ENCODE measurements at places on chromosomes 3 and 15.

GRCh38 chr3:4507024-4507596 is 14.0 kb downstream of the ITPR1 start:
- peaks cover 98% of the 10 kb centered on the region for H3K4me1 ChIP-seq
- peak overlapping the region; percentile 64 for H3K4me3 ChIP-seq
- DNase-seq: no peak
- peaks cover 30% of the 10 kb centered on the region for H3K36me3 ChIP-seq
- no peaks in the 10 kb centered on the region for H3K27me3 ChIP-seq
- peak overlapping the region; percentile 87 for H3K27ac ChIP-seq

DNA sequence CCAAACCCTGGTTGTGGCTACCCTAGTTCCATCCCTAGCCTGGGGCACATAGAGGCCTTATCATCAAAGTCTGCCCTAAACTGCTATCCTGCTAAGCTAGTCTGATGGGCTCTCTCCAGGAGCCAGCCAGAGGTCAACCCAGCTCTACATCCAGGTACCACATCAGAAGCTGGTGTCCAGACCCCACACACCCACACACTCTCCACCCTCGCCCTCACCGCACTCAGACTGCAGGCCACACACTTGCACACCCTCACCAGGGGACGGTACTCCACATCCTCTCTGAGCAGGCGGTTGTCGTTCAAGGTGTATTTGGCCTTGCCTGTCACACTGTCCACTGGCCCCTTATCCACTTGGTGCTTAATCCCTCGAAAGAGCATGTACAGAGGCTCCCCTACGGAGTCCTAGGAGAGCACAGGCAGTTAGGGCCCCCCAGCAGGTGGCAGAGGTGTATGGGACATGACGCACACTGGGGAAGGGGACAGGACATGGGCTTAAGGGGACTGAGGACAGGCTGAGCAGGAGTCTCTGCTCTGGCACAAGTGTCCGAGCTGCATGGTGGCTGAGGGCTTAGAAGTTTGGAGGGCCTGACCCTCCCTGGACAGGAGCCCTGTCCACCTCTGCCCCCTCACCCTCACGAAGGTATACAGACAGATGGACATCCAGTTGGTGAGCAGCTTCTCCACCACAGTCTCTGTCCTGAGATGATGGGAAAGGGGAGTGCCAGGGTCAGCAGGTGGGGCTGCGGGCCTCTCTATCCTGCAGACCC is 18.1 kb downstream of the PLXNB1 start:
- no peaks in the 10 kb centered on the region for H3K4me1 ChIP-seq
- H3K4me3 ChIP-seq: no peak overlapping the region
- H3K27me3 ChIP-seq: no peaks in the 10 kb centered on the region
- no peak for DNase-seq
- no peak overlapping the region for H3K27ac ChIP-seq
- no peaks in the 10 kb centered on the region for H3K36me3 ChIP-seq

GRCh38 chr3:81554801-81555200 is 206.6 kb downstream of the GBE1 start:
- DNase-seq: no peak
- no peaks in the 10 kb centered on the region for H3K27me3 ChIP-seq
- H3K27ac ChIP-seq: no peak overlapping the region

GRCh38 chr3:184716622-184717398 is 4.9 kb upstream of the MAGEF1 start:
- H3K36me3 ChIP-seq: no peaks in the 10 kb centered on the region
- peaks cover 11% of the 10 kb centered on the region for H3K4me1 ChIP-seq
- no peak overlapping the region for H3K4me3 ChIP-seq

DNA sequence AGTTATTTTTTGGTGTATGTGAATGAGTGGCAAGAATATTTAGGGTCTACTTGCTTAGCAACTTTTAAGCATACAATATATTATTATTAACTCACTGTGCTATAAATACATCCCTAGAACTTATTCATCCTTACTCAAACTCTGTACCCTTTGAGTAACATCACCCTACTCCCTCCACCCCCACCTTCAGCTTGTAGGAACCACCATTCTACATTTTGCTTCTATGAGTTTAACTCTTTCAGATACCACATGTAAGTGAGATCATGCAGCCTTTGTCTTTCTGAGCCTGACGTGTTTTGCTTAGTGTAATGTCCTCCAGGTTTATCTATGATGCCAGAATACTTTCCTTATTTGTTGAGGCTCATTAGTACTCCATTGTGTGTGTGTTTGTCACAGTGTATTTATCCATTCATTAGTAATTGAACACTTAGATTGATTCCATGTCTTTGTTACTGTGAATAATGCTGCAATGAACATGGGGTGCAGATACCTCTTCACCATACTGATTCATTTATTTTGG is 526.9 kb downstream of the PYDC2 start:
- no peak for DNase-seq
- peaks cover 2% of the 10 kb centered on the region for H3K27me3 ChIP-seq
- H3K4me3 ChIP-seq: no peak overlapping the region
- peaks cover 3% of the 10 kb centered on the region for H3K4me1 ChIP-seq
- H3K36me3 ChIP-seq: no peaks in the 10 kb centered on the region
- no peak overlapping the region for H3K27ac ChIP-seq

- H3K4me3 ChIP-seq: no peak overlapping the region
- peaks cover 3% of the 10 kb centered on the region for H3K4me1 ChIP-seq
- H3K36me3 ChIP-seq: peaks cover 7% of the 10 kb centered on the region
- no peak for DNase-seq
- peaks cover 8% of the 10 kb centered on the region for H3K27me3 ChIP-seq
- H3K27ac ChIP-seq: no peak overlapping the region
Observed at GRCh38 chr3:13305623-13306022, 114.5 kb downstream of the NUP210 start.

- H3K27ac ChIP-seq: no peak overlapping the region
- no peak overlapping the region for H3K4me3 ChIP-seq
- H3K36me3 ChIP-seq: no peaks in the 10 kb centered on the region
- peaks cover 18% of the 10 kb centered on the region for H3K27me3 ChIP-seq
- DNase-seq: no peak
Observed at GRCh38 chr3:37753428-37753827, 108.3 kb upstream of the CTDSPL start.

- no peaks in the 10 kb centered on the region for H3K4me1 ChIP-seq
- DNase-seq: no peak
- no peaks in the 10 kb centered on the region for H3K36me3 ChIP-seq
- H3K4me3 ChIP-seq: no peak overlapping the region
- no peak overlapping the region for H3K27ac ChIP-seq
Observed at GRCh38 chr3:62361824-62362223, 11.5 kb downstream of the FEZF2 start.

DNA sequence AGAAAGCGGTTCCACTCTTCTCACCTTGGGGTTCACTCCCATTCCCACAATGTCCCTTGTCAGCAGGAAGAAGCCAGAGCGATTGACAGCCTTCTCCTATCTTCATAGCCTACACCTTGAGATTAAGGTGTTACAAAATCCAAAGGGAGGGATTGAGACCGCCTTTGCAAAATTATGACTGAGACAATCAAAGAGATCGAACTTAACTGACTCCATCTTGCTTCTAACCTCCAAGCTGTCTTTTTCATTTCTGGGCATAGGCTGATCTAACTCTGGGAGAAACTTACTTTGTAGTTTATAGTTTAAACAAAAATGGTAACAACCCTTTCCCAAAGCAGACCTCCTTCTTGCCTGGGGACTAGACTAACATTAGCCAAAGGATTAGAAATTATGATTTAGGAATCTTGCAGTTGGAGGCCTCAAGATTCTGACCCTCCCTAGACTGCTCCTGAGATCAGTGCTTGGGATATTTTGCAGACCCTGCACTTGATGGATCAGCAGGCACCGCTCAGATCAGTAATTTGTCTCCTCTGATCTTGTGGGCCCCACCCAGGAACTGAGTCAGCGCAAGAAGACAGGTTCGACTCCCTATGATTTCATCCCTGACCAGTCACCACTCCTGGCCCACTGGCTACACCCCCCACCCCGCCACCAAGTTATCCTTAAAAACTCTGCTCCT is 40.0 kb downstream of the PAQR5 start:
- no peak overlapping the region for H3K4me3 ChIP-seq
- H3K27ac ChIP-seq: no peak overlapping the region
- no peaks in the 10 kb centered on the region for H3K27me3 ChIP-seq
- DNase-seq: no peak
- H3K4me1 ChIP-seq: no peaks in the 10 kb centered on the region

GRCh38 chr15:57647071-57647790 is 55.5 kb downstream of the MYZAP start:
- H3K27me3 ChIP-seq: no peaks in the 10 kb centered on the region
- H3K36me3 ChIP-seq: peaks cover 2% of the 10 kb centered on the region
- no peak overlapping the region for H3K4me3 ChIP-seq

DNA sequence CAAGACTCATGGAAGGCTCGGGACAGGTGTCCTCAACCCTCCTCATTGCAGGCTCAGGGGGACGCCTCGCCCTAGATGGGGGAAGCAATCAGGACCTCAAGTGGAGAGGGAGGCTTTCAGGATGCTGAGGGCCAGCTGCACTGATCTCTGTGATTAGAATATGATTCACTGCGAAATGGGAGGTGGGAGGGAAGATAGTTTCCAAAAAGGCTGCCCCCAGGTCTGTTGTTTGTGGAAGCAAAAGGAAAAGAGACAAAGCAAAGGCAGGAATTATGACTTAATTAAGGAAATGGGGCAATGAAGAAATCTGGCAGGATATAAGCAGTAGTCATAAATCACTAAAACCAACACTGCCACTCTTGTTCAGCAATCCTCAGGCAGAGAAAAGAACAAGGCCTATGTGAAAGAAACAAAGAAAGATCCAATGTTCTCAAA is 85.6 kb upstream of the ABHD17C start:
- H3K27ac ChIP-seq: no peak overlapping the region
- DNase-seq: no peak
- H3K36me3 ChIP-seq: no peaks in the 10 kb centered on the region
- H3K4me3 ChIP-seq: no peak overlapping the region

DNA sequence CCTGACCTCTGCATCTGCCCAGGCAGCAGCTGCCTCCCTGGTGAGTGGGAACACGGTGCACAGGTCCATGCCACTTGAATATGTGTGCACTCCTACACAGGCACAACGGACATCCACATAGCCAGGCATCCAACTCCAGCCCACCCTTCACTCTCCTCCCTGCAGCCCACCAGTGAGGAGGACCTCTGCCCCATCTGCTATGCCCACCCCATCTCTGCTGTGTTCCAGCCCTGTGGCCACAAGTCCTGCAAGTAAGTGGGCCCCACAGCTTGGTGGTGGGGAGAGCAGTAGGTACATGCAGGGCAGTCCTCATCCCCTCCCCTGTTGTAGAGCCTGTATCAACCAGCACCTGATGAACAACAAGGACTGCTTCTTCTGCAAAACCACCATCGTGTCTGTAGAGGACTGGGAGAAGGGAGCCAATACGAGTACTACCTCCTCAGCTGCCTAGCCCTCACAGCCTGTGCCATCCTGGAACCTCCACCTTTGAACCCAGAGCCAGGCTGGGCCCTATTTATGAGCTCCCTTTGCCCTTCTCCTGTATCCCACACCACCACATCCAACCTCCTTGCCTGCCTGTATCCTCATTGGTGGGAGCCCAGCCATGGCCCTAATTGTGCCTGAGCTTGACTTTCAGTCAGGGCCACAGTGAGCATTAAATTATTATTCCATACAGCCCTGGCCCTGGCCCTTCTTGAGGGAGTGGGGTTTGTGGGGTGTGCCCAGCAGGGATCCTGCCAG is 1.5 kb upstream of the AMIGO3 start:
- peaks cover 49% of the 10 kb centered on the region for H3K4me1 ChIP-seq
- no peaks in the 10 kb centered on the region for H3K27me3 ChIP-seq
- H3K27ac ChIP-seq: peak overlapping the region; percentile 44
- DNase-seq: no peak
- H3K4me3 ChIP-seq: peak overlapping the region; percentile 28

DNA sequence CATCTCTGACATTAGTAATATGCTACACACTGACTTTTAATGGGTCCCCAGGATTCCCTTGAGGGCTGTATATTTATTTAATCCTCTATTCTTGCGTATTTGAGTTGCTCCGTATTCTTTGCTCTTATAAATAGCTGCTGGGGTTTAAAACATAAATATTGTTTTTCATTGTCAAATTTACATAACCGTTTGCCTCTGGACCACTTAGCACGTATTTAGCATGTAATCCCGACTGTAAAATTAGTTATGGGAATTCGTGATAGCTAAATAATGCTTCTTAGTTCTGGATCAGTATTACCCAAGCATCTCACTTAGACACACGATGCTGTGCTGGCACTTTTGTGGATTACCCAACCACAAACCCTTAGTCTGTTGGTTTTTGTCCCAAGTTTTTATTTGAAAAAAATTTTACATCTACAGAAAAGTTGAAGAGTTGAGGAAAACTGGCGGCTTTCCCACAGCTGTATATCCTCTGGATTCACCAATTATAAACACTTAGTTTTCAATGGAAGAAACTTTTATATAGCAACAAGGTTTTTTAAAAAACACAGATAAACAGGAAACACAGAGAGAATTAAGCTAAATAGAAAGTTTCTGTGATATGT is 296.8 kb upstream of the TPM1 start:
- no peak overlapping the region for H3K4me3 ChIP-seq
- no peaks in the 10 kb centered on the region for H3K36me3 ChIP-seq

- no peaks in the 10 kb centered on the region for H3K4me1 ChIP-seq
- DNase-seq: no peak
- H3K36me3 ChIP-seq: no peaks in the 10 kb centered on the region
- no peaks in the 10 kb centered on the region for H3K27me3 ChIP-seq
- no peak overlapping the region for H3K4me3 ChIP-seq
- no peak overlapping the region for H3K27ac ChIP-seq
Observed at GRCh38 chr3:69948246-69948862, 51.2 kb upstream of the SAMMSON start.

GRCh38 chr15:39413558-39413957 is 167.3 kb upstream of the THBS1 start:
- H3K27ac ChIP-seq: no peak overlapping the region
- H3K36me3 ChIP-seq: no peaks in the 10 kb centered on the region
- no peak for DNase-seq

- no peak overlapping the region for H3K4me3 ChIP-seq
- no peak overlapping the region for H3K27ac ChIP-seq
- DNase-seq: no peak
- no peaks in the 10 kb centered on the region for H3K36me3 ChIP-seq
Observed at GRCh38 chr3:185656321-185656840, 70.3 kb downstream of the SENP2 start.

GRCh38 chr15:86969364-86969763 is 889.7 kb downstream of the AGBL1 start:
- H3K4me1 ChIP-seq: no peaks in the 10 kb centered on the region
- H3K36me3 ChIP-seq: no peaks in the 10 kb centered on the region
- no peak for DNase-seq
- H3K27ac ChIP-seq: no peak overlapping the region
- H3K4me3 ChIP-seq: no peak overlapping the region

DNA sequence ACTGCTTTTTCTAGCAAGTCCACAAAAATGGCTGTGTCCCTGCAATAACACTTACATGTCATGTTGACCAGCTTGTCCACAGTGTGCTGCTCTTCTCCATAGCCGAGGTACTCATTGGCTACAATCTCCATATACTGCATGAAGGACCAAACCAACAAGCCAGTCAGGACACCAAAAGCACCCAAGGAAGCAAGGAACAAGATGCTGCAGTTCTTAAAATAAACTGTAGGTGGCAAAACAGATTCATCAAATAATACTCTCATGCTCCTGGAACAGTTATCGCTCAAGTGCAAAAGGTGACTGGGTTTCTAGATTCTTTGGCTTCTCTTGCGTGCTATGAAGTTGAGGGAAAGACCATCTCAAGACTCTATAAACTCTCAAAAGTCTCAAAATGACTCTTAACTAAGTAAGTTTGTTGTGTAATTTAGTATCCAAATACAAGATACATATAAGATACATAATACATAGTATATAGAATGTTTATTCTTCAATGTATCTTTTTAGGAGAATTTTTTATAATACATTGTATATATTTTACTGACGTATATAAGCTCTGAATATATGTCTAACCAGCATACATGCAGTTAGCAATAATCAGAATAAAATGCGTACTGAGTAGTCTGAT is 57.0 kb downstream of the NEK10 start:
- no peak for DNase-seq
- no peaks in the 10 kb centered on the region for H3K36me3 ChIP-seq
- no peak overlapping the region for H3K27ac ChIP-seq
- no peaks in the 10 kb centered on the region for H3K4me1 ChIP-seq

Measured in activated B cell treated with CpG ODN at 0.5 μM for 24 hours (primary cell).